ENCODE measurements at places on chromosomes 16 and 17.
A peak's percentile ranks its signal among the peaks of the same experiment; 100 is the strongest.

GRCh38 chr16:21946889-21947635 lies 6.1 kb upstream of the UQCRC2 start:
- peak; percentile 51 for DNase-seq

GRCh38 chr16:85415196-85416090 lies 197.7 kb upstream of the GSE1 start:
- no peak for DNase-seq

GRCh38 chr17:57293077-57293476 lies 36.8 kb downstream of the MSI2 start:
- no peak for DNase-seq

GRCh38 chr16:28844226-28844885 lies 1.8 kb downstream of the TUFM start:
- DNase-seq = no peak

DNA sequence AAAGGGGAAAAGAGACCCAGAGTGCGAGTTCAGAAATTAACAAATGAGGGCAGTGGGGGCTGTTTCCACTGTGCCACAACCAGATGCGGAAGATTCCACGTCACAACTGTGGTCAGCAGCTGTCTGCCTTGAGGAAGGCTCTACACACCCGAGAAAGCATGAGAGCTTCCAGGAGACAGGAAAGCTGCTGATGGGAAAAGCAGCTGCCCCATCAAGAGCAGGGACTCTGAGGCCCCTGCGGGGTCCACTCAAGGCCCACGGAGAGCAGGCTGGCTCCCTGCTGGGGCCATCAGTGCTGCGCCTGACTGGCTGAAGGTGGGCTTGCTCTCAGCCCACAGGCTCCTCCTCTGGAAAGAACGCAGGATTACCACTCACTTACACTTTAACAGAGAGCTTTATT lies 14.8 kb upstream of the TRAP1 start:
- no peak for DNase-seq

DNA sequence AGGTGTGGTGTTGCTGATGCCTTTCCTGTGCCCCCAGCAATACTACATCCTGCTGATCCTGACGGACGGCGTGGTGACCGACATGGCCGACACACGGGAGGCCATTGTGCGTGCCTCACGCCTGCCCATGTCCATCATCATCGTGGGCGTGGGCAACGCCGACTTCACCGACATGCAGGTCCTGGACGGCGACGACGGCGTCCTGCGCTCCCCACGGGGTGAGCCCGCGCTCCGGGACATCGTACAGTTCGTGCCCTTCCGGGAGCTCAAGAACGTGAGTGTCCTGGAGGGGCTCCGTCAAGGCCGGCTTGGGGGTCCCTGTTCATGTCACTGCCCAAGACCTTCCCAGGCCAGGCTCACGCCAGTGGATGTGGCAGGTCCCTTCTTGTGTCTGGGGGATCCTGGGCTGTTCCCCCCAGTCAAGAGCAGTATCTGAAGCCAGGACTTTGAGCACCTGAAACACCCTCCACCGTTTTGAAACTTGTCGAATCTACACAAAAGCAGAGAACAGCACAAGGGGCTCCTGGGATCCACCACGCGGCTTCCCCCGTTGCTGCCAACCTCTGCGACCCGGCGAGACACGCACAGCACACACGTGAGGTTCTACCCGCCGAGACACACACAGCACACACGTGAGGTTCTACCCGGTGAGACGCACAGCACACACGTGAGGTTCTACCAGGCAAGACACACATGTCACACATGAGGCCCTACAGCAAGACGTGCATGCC lies 17.9 kb upstream of the DPEP1 start:
- DNase-seq = no peak

DNA sequence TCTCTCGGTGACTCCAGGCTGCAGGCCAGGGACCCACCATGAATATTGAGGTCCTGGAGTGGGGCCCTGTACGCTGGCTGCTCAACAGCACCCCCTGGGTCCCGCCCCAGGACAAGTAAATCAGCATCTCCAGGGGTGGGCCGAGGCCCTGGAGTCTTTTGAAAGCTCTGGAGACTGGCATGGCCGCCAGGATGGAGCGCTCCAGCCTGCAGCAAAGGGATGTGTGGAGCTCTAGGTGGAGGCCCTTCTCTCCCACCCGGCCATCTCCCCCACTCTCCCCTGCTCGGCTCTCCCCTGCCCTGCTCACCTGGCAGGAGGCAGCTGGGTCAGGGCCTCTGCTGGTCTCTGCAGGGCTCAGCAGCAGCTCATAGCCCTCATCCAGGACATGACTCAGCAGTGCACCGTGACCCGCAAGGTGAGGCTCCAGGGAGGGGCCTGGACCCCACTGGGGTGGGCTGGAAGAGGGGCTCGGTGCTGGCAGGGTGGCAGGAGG lies 16.6 kb downstream of the SGSH start:
- no peak for DNase-seq

DNA sequence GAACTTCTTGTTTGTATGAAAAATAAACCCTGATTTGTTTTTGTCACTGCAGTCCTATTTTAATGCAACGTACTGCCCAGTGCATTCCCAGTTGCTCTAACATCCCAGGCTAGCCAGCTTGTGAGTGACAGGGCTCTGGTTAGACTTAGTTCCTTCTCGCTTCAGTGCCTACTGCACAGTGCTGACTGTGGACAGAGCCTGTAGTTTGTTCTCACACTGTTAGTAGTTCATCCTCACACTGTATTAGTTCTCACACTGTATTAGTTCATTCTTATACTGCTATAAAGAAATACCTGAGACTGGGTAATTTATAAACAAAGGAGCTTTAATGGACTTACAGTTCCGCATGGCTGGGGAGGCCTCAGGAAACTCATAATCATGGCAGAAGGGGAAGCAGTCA lies 116.6 kb upstream of the SALL1 start:
- no peak for DNase-seq

DNA sequence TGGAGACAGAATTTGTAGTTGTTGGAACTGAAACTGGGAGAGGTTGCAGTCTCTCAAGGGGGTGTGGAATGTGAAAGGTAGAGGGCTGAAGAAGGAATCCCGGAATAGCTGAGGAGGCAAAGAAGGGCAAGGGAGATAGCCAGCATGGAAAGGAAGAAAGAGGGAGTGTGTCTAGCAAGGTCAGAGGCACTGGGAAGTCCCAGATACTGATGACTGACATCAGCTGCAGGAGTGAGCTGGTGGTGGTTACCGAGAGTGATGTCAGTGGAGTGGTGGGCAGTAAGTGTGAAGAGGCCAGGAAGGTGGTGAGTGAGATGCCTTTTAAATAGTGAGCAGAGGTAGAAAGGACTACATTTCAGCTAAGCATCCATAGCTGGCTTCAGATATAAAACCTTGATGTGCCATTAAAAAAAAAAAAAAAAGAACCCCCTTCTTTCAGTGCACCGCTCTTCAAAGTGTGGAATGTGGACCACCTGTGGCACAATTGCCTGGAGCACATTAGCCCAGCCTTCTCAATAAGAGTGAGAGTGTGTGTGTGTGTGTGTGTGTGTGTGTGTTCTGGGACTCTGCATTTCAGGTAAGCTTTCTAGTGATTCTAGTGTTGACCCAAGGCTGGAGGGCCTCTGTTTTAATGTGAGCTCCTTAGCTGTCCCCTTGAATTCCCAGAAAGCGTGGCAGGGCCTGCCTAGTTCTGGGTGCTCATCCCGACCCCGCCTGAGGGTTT lies 8.5 kb downstream of the PRMT7 start:
- DNase-seq = peak; percentile 58

DNA sequence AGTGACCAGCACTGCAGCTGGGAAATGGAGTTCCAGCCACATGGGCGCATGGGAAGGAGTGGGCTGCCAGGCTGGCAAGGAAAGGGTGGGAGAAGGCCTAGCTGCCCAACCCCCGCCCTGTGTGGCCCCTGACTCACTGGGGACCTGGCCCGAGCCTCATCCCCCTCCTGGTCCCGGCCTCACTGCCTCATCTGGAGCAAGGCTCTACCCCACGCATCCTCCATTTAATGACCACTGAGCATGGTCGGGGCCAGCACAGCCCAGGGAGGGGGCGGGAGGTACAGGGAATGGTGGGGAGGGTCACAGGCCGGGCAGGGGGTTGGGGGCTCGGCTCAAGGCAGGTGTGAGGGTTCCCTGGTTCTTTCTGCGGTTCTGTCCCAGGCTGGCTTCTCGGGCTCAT lies 16.1 kb downstream of the SPNS2 start:
- DNase-seq = no peak

DNA sequence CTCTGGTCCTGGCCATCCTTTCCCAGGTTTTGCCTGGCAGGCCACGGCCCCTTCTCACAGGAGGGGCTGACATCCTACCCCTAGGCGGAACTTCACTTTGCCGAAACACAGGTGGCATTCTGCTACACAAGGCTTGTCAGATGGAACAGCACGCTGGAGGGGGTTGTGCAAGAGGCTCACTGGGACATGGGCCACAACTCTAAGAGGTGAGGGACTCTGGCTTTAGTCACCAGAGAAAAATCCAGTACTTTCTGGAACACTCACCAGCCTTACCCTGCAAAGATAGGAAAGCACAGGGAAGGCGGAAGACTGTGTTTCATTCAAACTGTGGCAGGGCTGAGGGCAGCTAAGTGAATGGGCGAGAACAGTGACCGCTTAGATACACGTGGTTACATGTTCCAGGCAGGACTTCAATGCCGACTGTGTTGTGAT lies 18.3 kb downstream of the CDC42EP4 start:
- no peak for DNase-seq

GRCh38 chr17:1904273-1905182 lies 74.7 kb downstream of the RPA1 start:
- no peak for DNase-seq

GRCh38 chr17:27512511-27513346 lies 56.5 kb downstream of the KSR1 start:
- no peak for DNase-seq

GRCh38 chr17:82608816-82609215 lies 39.4 kb downstream of the WDR45B start:
- no peak for DNase-seq

DNA sequence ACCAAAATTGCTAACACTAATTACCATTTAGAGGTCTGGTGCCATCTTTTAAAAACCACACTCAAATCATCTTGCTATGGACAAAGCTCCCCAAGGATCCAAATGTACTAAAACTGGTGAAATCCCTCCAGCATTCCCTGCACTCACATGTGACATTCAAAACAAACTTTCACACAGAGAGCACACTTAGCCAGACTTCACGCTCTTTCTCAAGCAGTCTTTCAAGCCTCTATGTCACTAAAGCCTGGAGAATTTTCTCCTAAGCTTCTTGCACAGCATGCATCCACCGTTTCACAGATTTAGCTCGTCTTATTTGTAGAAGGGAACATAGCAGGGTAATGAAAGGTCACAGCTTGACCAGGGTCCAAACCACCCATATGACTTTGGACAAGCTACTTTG lies 19.3 kb downstream of the CMTM3 start:
- no peak for DNase-seq

DNA sequence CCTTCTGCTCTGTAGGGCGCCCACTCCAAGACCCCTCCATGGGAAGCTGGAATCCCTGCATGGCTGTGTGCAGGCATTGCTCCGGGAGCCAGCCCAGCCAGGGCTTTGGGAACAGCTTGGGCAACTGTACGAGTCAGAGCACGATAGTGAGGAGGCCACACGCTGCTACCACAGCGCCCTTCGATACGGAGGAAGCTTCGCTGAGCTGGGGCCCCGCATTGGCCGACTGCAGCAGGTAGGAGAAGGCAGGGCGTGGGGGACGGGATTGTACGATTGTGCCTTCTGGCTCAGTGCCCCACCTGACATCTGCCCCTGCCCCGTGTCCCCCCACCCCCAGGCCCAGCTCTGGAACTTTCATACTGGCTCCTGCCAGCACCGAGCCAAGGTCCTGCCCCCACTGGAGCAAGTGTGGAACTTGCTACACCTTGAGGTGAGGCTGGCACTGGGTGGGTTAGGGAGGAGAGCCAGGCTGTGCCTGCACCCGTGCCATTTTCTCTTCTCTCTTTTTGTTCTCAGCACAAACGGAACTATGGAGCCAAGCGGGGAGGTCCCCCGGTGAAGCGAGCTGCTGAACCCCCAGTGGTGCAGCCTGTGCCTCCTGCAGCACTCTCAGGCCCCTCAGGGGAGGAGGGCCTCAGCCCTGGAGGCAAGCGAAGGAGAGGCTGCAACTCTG lies 8.7 kb upstream of the TMEM88 start:
- DNase-seq = no peak

DNA sequence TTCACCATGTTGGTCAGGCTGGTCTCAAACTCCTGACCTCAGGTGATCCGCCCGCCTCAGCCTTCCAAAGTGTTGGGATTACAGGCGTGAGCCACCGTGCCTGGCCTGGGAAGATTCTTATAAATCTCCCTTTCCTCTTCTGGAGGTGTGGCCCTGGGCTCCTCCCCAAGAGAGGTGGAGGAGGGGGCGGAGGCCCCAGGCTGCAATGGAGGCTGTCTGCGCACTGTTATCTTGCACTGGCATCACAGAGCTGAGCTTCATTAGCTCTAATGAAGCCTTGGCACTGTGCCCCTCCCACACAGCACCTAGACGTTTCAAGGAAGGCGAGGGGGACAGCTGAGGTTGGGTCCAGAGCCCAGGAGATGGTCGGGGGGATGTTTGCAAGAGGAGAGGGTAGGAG lies 7.5 kb downstream of the ARHGAP23 start:
- DNase-seq = no peak

DNA sequence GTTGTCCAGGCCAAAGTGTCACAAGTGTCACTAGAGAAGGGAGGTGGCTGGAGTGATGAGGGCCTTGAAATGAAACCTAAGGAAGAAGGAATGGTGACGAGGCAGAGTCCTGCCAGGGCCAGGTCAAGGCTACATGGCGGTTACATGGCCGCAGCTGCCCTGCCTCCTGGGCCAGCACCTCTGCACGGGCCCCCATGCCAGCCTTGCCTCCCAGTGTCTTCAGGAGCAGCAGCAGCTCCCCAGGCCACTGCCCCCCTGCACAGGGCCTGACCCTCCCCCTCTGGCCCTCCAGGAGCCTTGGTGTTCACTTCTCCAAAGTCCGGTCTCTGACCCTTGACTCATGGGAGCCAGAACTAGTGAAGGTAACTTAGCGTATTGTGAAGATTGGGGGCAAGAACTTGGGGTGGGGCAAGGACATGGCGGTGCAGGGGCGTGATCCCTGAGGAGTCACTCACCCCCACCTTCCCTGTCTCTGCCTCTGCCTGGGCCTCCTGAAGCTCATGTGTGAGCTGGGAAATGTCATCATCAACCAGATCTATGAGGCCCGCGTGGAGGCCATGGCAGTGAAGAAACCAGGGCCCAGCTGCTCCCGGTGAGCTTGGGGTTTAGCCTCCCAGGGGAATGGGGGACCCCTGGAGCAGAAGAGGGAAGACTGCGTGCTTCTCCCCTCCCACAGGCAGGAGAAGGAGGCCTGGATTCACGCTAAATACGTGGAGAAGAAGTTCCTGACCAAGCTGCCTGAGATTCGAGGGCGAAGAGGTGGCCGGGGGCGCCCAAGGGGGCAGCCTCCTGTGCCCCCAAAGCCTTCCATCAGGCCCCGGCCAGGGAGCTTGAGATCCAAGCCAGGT lies 4.1 kb upstream of the KCTD11 start:
- no peak for DNase-seq

GRCh38 chr16:80350061-80350460 lies 190.7 kb upstream of the DYNLRB2 start:
- no peak for DNase-seq
